ENCODE measurements at places on chromosomes 4 and X.
A peak's percentile ranks its signal among the peaks of the same experiment; 100 is the strongest.

GRCh38 chr4:52894443-52894842, 32.3 kb downstream of the RASL11B start:
- no peak for DNase-seq

- DNase-seq, result no peak
Measured at GRCh38 chr4:115664285-115664684, 550.9 kb upstream of the NDST4 start.

DNA sequence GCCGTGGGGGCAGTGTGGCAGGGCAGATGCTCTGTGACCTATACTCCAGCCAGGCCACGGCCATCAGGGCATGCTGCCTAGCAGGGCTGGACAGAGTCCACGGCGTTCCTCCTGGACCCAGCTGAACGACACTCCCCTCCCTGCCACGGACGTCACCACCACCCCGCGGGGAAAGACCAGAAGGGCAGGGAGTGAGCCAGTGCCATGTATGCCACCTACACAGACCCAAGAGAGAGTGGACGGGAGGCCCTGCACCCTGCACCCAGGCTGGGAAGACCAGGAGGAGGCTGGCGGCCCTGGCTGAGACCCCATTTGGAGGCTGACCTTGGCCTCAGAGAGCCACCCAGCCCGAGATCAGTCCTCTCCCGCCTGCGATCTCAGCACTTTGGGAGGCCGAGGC, 101.9 kb downstream of the FAM53A start:
- no peak for DNase-seq

- DNase-seq, result no peak
Measured at GRCh38 chr4:57194068-57194611, 84.0 kb upstream of the IGFBP7 start.

DNA sequence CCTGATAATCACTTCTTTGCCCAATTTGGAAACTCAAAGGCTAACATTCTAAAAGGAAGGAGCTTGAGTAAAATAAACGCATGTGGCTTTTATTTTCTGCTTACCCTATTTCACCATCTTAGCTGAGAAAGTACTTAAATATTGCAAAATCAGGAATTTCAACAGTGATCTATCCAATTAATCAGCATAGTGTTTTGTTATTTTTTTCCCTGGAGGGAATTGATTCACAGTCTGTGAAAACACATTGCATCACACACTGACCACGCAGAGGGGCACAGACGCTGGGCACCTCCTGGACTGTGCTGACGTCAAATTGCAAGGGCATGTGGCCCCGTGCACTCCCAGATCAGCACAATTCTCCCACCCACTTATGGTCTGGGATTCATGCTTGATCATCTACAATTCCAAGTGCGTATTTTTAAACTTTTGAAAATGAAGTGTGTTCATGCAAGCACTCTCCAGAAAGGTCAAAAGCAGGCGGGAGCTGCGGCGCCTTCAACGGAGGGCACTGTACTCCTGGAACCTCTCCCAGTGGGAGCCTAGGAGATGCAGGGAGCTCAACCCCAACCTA, 320.6 kb upstream of the PPARGC1A start:
- DNase-seq, result no peak

GRCh38 chr4:20026456-20026855, 225.2 kb upstream of the SLIT2 start:
- DNase-seq, result no peak

- DNase-seq, result peak; percentile 71
Measured at GRCh38 chr4:105714071-105714521, 5.5 kb downstream of the GSTCD start.

GRCh38 chrX:32455704-32456103, 755.6 kb downstream of the DMD start:
- DNase-seq, result no peak

All from inflammatory macrophage treated with lipopolysaccharide for 1 hour (primary cell).